Nucleus accumbens (tissue), 56 donors: ENCODE measurements at places on chromosomes 5 and 9.

GRCh38 chr5:85484982-85485574 lies 1100.4 kb upstream of the EDIL3 start:
- no peak for DNase-seq

- no peak for DNase-seq
Measured at GRCh38 chr5:130966990-130967525, 198.0 kb downstream of the HINT1 start.

DNA sequence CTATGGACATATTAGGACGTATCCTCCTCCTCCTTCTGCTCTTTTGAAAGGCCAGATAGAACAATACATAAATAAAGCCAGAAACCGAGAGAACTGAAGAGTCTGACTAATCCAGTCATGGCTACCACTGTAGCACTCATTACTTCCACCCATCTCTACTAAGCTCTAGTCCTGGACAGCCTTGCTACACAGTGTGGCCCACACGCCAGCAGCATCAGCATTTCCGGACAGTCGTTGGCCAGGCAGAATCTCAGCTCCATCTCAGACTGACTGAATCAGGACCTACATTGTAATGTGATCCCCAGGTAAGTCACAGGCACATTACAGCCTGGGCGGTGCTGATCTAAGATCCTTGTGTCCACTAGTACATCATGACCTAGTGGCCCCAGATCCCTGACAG lies 182.9 kb downstream of the DRD1 start:
- no peak for DNase-seq

GRCh38 chr5:35859101-35859661 lies 2.5 kb downstream of the IL7R start:
- no peak for DNase-seq

DNA sequence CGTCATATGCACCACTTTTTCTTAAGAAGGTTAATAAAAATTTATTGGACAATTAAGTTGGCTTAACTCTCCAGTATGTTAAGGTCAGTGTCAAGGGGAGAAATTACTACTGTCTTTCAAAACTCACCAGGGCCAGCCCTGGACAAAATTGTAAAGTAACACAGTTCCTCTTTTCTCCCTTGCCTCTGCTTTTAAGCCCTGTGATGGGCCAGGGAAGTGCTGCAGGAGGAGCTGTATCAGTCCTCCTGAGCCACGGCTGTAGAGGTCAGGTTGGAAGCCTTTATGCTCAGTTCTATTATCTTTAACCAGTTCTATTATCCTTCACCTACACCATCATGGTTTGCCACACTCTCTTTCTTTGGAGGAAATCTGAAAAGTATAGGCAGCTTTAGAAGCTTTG lies 11.5 kb upstream of the PPP2R2B start:
- DNase-seq: no peak

- no peak for DNase-seq
Measured at GRCh38 chr5:176618783-176619182, 8.8 kb upstream of the GPRIN1 start.
